Anterior cingulate cortex (tissue), 58 donors: ENCODE measurements at places on chromosomes 6 and 20.

- DNase-seq, result no peak
These were observed 106.0 kb downstream of the FOXF2 start for GRCh38 chr6:1495344-1495743.

GRCh38 chr20:11553603-11554002 lies 364.1 kb upstream of the BTBD3 start:
- DNase-seq, result no peak

GRCh38 chr20:36574366-36575135 lies 1.2 kb downstream of the TGIF2 start:
- DNase-seq, result no peak

- no peak for DNase-seq
These were observed 761 bp downstream of the CST5 start for GRCh38 chr20:23878787-23879186.

- DNase-seq, result no peak
These were observed 11.7 kb downstream of the SFT2D1 start for GRCh38 chr6:166330612-166331011.

GRCh38 chr6:163729127-163729872 lies 314.8 kb downstream of the QKI start:
- DNase-seq, result no peak

DNA sequence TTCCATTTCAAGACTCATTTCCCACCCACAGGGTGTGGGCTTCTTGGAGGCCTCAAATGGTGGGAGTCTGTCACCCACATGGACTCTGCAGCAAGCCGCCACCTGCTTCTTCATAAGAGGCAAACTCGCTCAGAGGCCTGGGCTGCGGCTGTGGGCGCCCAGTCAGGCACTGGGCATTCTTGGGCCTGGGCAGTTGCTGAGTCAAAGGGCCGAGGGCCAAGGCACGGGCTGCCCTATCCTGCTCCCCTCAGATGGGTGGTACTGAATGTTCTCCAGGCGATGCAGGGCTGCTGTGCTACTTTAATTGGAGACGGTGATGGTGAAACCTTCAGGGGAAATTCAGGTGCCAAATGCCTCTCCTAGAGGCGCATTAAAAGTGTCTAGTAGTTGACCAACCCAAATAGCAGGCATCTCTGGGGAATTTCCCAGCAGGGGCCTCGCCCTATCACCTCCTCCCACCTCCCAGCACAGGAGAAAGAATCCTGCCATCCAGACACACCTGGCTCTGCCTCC lies 57.9 kb downstream of the MAFB start:
- DNase-seq, result no peak

- no peak for DNase-seq
These were observed 26.0 kb upstream of the TAAR1 start for GRCh38 chr6:132685009-132685408.

GRCh38 chr6:33678932-33679490 lies 32.5 kb downstream of the UQCC2 start:
- DNase-seq, result no peak

GRCh38 chr6:356828-357251 lies 34.7 kb upstream of the IRF4 start:
- DNase-seq, result no peak

DNA sequence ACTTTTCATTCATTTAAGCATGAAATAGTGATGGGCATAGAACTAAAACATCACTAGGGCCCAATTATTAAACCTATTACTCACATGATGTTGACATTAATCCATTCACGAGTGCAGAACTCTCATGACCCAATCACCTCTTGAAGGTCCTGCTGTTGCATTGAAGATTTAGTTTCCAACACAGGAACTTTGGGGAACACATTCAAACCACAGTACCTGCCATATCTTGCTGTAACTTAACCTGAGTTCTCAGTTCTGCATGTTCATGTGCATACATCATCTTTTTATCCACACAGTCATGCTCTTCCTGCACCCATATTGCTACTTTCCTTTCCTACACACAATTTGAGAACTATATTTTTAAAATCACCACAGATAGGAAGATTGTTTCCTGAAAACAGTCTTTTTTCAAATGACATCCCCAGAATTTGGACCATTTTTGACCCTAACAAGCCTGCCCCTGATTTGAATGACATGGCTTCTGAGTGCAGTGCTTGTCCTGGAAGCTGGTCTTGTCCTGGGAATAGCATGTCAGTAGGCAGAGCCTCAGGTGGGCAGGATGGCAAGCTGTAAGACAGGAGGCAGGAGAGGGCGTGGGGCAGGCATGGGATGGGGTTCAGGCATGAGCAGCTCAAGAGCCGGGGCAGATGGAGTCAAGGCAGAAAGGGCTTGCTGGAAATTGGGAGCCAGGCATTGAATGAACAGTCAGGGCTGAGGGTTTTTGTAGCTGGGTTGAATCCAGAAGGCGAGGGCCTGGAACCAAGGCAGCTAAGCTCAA lies 49.2 kb upstream of the FOXC1 start:
- DNase-seq, result no peak

GRCh38 chr20:31674895-31675827 lies 37.4 kb downstream of the COX4I2 start:
- DNase-seq, result peak; percentile 50
